ENCODE measurements at places on chromosomes 12 and 14. TPM values are rescaled to one million over a fixed set of nuclear protein-coding genes. Genes with fewer than 3 reads are reported as not detected.

The NUDT14 gene
- total RNA-seq, result 8.2 TPM

The SOAT2 gene
- total RNA-seq, result 0.12 TPM

The LMO3 gene
- 10.2 TPM for total RNA-seq

The PLEKHG7 gene
- total RNA-seq, result not detected

The MGST1 gene
- 288 TPM for total RNA-seq

The ACSM4 gene
- total RNA-seq, result not detected

The ANAPC7 gene
- 21.5 TPM for total RNA-seq

The BAZ1A gene
- 20.4 TPM for total RNA-seq

The CCDC92 gene
- total RNA-seq, result 9.3 TPM

The TEAD4 gene
- total RNA-seq, result 24.0 TPM

The ARMH4 gene
- total RNA-seq, result 1.6 TPM

The SERPINA12 gene
- total RNA-seq, result not detected

The FAM222A gene
- 2.1 TPM for total RNA-seq

The CEBPE gene
- not detected for total RNA-seq

The PRR4 gene
- not detected for total RNA-seq

The P2RX2 gene
- total RNA-seq, result not detected

The GPD1 gene
- total RNA-seq, result 1.3 TPM

The BEGAIN gene
- 0.35 TPM for total RNA-seq

The RAPGEF3 gene
- 1.5 TPM for total RNA-seq

The CCDC177 gene
- 0.12 TPM for total RNA-seq

The DRAM1 gene
- total RNA-seq, result 8.5 TPM

The PPP1R13B gene
- total RNA-seq, result 2.2 TPM

The RPL10L gene
- total RNA-seq, result not detected

The TMEM63C gene
- not detected for total RNA-seq

The PMCH gene
- total RNA-seq, result not detected

The RNASE1 gene
- total RNA-seq, result 1.3 TPM

The IFNG-AS1 gene
- not detected for total RNA-seq

The CAPS2 gene
- total RNA-seq, result 0.23 TPM

The HHIPL1 gene
- total RNA-seq, result 2.7 TPM

The LAG3 gene
- total RNA-seq, result 0.43 TPM

The KRT2 gene
- not detected for total RNA-seq

The RNU4-1 gene
- under 0.01 TPM for total RNA-seq

The GYS2 gene
- total RNA-seq, result not detected

The ANKS1B gene
- 1.2 TPM for total RNA-seq

The DENND5B gene
- total RNA-seq, result 7.1 TPM

The BHLHE41 gene
- total RNA-seq, result 2.0 TPM

The RGS6 gene
- total RNA-seq, result not detected

The DNAI7 gene
- total RNA-seq, result not detected

The KIF5A gene
- total RNA-seq, result 0.17 TPM

The TMEM229B gene
- total RNA-seq, result 1.8 TPM

The DHH gene
- not detected for total RNA-seq

The SLC6A15 gene
- total RNA-seq, result 2.1 TPM

The IQSEC3 gene
- total RNA-seq, result 0.09 TPM

The GPRC5D gene
- not detected for total RNA-seq

The KLRC4 gene
- total RNA-seq, result not detected

The PPP4R4 gene
- total RNA-seq, result 0.26 TPM

The SDR9C7 gene
- not detected for total RNA-seq

The RASSF8 gene
- 31.2 TPM for total RNA-seq

The GZMB gene
- total RNA-seq, result not detected

The ADIPOR2 gene
- total RNA-seq, result 18.0 TPM

The B4GALNT1 gene
- total RNA-seq, result 0.17 TPM

The P3H3 gene
- 43.3 TPM for total RNA-seq

The SCN8A gene
- 0.35 TPM for total RNA-seq

The CLEC4E gene
- not detected for total RNA-seq

The B4GALNT3 gene
- not detected for total RNA-seq

The KRT79 gene
- not detected for total RNA-seq

The PAPLN gene
- 25.0 TPM for total RNA-seq

The FAM90A1 gene
- 0.09 TPM for total RNA-seq

The RNF212B gene
- not detected for total RNA-seq
